ENCODE measurements at places on chromosomes 7 and 10.

- DNase-seq = no peak
Measured at GRCh38 chr7:34247468-34247867, 342.1 kb downstream of the BMPER start.

- DNase-seq = no peak
Measured at GRCh38 chr7:136877509-136877908, 9.1 kb downstream of the CHRM2 start.

GRCh38 chr7:23743226-23743625 lies 33.2 kb downstream of the STK31 start:
- DNase-seq = no peak

- no peak for DNase-seq
Measured at GRCh38 chr7:45350896-45351295, 193.3 kb downstream of the RAMP3 start.

- no peak for DNase-seq
Measured at GRCh38 chr10:76939933-76940468, 697.6 kb downstream of the KCNMA1 start.

GRCh38 chr7:145986248-145986874 lies 130.2 kb upstream of the CNTNAP2 start:
- DNase-seq = no peak

GRCh38 chr7:71220210-71220695 lies 88.3 kb downstream of the GALNT17 start:
- DNase-seq = no peak

DNA sequence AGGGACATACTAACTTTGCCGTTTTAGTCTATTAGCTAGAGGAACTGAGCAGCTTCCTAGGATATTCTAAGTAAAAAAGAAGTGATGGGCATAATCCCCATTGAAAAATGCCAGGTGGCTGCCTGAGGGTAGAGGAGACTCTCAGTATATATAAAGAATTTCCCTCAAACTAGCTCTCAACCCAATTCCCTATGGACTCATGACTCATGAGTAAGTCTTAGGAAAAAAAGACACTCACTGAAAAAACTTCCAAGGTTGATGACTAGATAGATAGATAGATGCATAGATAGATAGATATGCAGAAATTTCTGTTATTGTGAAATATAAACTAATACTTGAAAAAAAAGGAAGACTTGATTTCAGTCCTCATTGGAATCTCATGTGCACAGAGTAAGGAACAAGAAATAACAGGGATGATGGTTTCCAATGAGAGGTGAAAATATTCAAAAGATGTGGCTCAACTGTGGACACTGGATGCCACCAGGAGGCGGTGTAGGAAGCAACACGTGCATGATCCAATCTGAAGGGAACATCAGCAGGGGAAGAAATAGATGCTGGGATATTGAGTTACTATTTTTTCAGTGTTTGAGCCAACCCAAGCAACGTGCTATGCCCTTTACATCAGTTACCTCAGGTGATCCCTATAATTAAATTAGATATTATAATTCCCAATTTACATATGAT lies 711.0 kb upstream of the LRRTM3 start:
- DNase-seq = no peak

DNA sequence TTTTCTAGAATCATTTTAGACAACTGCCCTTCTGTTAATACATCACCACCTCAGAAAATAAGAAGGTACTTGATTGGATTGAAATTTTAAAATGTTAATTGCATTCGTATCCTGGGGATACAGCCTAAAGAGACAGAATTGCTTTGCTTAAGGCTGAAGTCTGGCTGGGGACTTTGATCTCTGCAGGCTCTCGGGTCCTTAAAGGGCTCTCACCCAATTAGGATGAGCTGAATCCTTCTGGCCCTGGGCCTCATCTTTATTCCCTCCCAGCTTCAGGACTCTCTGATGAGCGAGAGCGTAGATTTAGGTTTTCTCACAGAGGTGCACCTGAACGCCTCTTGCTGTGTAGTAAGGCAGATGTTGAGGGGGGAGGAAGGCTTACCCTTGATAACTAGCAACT lies 475.3 kb upstream of the C7orf33 start:
- DNase-seq = no peak

DNA sequence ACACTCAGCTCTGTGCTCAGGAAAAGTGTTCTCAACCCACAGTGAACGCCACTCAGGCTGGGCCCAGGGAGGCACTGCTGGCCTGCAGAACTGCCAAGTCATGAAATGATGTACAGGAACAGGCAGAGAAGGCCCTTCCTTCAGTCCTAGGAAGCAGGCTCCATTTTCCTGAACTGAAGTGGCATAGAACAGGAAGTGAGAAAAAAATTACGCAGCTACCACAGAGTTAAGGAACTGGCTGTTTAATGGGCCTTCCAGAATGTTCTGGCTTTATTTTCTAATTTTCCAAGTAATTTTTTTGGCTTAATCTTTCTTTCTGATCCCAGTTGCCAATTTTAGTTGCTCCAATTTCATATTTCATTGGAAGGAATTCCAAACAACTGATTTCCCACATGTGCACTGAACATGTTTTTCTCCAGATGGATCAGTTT lies 39.3 kb downstream of the LRRC18 start:
- DNase-seq = peak; percentile 13

- DNase-seq = no peak
Measured at GRCh38 chr7:92155108-92155739, 20.9 kb upstream of the CYP51A1 start.

- no peak for DNase-seq
Measured at GRCh38 chr7:89160107-89160506, 364.6 kb upstream of the TEX47 start.

DNA sequence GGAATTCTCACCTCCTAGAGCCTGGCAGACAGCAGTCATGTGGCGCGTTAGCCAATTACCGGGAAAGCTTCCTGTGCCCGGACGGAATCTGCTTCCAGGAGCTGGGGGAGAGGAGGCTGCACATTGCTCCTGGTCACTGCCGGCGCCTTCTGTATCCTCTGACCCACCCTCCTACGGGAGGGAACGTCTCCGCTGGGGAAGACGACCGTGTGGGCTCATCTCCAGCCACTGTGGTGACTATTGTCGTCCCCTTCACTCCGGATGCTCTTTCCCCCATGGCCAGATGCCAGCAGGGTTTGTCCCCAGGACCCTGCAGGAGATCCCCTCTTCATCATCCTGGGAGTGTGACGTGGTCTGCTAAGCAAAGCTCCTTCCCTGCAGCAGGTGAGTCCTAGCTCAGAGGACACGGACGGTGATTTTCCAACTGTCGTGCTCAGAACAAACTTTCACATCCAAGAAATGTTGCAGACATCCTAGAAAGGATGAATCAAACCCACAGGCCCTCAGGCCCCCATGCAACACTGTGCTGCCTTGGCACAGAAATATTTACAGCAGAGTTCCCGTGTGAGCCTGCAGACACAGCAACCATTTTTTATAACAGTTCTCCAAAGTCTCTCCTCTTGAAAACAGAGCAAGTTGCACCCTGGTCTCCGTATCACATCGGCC lies 29.6 kb upstream of the FAM20C start:
- DNase-seq = no peak

DNA sequence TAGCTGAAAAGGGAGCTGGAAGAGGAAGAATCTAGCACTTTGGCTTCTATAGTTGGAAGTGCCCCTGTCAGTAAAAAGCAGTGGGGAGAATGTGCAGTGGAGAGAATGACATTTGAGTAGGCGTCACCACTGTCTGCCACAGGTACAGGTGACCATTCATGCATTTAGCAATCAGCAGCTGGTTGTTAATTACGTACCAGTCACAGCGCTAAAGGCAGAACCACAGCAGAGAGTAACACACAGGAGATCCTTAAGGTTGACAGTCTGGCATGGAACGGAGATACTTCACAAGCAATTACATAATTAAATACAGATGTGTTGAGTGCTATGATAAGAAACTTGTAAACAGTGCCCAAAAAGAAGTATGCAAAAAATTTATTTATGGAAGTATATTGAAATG lies 24.8 kb downstream of the C10orf67 start:
- no peak for DNase-seq

- DNase-seq = no peak
Measured at GRCh38 chr10:129097776-129098330, 369.2 kb upstream of the MGMT start.

DNA sequence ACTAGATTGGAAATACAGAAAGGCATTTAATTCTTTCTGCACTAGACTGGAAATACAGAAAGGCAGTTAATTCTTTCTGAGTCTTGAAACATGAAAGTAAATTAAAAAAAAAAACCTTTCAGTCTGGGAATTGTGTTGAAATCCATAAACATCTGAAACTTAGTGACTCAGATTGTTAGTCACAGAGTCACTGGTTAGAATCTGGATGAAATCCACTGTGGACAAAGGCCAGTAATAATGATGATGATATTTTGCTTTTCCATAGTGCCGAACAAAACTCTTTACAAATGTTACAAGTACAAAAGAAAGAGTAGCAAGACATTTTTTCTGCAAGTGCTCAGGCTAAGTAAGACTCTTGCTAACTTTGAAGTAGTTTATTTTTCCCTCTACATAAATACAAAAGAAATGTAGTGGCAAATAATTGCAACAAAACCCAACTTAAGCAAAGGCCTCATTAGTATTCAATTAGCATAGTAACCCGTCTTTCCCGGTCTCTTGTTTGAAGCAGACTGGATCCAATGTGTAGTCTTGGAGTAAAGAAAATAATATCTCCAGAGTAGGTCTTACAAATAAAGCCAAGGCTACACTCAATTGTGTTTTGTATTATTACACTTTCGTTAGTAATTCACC lies 5.8 kb upstream of the PRTFDC1 start:
- no peak for DNase-seq

GRCh38 chr10:19824381-19825342 lies 8.4 kb downstream of the PLXDC2 start:
- DNase-seq = no peak

- no peak for DNase-seq
Measured at GRCh38 chr7:22663357-22663718, 63.7 kb upstream of the IL6 start.

- DNase-seq = no peak
Measured at GRCh38 chr10:1127629-1128028, 71.4 kb downstream of the WDR37 start.

DNA sequence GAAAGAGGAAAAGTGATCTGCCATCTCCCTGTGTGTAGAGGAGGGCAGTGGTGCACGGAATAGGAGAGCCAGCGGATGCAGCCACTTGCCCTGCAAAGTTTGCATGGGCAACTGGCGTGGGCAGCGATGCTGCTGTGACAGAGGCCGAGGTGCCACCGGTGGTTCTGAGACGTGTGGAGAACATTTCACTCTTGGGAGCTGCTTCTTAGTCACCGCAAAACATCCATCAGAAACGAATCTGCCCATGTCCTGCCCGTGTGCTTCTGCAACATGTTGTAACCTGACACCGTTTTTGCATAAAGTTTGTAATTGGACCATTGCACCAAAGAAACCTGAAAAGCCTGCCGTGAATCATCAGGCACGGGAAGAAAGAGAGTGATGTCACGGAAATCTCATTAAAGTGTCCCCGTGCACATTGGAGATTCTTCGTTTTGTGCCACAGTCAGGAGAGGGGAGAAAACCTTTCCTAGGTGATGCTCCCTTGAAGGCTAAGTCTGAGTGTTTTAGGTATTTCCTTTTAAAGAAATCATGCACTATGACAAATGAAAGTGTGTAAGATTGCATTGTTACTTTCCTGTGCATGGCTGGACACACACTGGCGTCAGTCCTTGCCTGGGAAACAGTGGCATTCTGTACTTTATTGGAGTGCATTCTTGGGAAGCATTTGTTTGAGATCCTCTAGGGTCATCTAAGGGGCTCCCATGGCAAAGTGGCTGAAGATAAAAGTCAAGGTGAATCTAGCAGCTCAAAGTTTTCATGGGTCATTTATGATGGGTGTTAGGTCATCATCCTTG lies 302.6 kb downstream of the KLF6 start:
- no peak for DNase-seq

DNA sequence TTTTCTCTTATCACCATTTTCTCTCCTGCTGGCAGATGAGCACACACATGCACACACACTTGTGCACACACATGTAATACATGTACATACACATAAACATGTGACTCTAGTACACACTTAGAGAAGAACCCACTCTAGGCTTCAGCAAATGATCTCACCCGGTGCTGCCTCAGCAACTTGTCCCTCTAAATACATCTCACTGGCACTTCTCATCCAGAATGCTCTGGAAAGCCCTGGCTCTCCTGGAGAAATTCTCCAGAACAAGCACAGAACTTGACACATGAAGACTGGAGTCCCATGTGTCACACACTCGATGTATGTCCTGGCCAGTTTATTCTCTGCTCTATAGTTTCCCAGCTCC lies 254.9 kb downstream of the ELMO1 start:
- no peak for DNase-seq

DNA sequence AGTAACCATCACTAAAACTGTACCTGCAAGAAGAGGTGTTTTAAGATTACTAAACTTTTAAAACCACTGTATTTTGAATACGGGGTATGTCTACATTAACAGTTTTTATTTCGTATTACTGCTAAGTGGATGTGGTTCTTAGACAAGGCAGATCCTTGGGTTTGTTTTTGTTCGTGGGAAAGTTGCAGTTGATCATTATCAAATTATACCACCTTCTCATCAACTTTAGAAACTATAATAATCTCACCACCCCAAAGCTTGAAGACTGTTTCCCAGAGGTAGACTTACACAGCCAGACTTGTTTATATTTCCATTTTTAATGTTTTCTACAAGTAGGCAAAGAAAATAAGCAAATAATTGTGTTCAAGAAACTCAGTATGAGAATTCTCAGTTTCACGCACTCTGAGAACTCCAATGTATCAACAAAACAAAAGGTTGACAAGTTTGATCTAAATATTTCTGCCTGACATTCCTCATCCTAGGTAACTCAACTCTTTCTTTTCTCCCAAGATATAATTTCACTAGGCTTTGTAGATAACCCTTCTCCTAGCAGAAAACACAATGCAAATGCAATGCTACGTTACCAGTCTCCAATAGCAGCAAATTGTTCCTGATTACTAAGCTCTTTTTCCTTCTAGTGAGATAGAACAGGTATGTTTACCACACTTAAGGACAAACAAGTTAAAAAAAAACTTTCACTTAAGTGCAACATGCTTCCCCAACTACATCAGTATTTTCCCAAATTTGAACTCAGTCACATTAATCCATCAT lies 36.0 kb downstream of the IGF2BP3 start:
- DNase-seq = no peak

GRCh38 chr10:15814565-15814964 lies 45.7 kb downstream of the MINDY3 start:
- DNase-seq = no peak

DNA sequence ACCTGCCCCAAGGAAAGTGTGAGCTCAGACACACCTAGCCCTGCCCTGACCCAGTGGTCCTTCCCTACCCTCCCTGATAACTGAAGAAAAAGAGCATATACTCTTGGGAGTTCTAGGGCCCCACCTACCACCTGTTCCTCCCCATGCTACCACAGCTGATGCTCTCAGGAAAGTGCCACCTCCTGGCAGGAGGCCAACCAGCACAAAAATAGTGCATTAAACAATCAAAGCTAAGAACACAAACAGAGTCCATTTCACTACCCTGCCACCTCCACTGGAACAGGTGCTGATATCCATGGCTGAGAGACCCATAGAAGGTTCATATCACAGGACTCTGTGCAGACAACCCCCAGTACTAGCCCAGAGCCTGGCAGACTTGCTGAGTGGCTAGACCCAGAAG lies 288.6 kb upstream of the PHF14 start:
- no peak for DNase-seq

Data from CD4-positive, alpha-beta T cell treated with Interferon alpha-2 for 1 hour (primary cell).